CD4-positive, alpha-beta T cell treated with Interferon gamma for 1 hour (primary cell): ENCODE measurements at places on chromosomes 1 and 21.

DNA sequence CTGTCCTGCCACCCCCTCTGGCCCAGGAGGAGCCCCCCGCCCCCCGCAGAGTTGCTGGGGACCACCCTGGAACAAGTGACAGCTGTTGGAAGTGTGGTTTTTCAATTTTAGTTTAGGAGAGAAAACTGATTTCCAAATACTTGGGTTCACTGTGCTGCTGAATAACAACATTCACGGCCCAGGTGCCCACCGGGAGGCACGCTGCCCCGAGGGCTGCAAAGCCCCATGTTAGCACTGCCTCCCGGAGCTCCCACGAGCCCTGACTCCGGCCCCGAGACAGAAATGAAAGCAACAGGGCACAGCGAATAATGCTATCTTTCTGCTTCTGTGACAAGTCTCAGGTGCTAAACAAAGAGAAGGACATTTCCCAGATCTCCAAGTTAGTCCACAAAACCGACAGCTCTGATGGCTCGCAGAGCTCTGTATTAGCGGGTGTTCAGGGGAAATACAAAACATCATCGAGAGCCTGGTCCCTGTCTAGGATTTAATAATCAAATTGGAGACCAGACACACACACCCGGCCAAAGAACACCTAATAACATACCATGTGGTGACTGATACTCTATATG is 451.5 kb downstream of the KIF26B start:
- DNase-seq = no peak

- DNase-seq = no peak
Measured at GRCh38 chr21:46154155-46154954, 1.0 kb downstream of the FTCD start.

GRCh38 chr1:202046748-202047708 is 36.6 kb downstream of the ELF3 start:
- DNase-seq = no peak

- no peak for DNase-seq
Measured at GRCh38 chr1:115401676-115402075, 63.6 kb upstream of the NGF start.

DNA sequence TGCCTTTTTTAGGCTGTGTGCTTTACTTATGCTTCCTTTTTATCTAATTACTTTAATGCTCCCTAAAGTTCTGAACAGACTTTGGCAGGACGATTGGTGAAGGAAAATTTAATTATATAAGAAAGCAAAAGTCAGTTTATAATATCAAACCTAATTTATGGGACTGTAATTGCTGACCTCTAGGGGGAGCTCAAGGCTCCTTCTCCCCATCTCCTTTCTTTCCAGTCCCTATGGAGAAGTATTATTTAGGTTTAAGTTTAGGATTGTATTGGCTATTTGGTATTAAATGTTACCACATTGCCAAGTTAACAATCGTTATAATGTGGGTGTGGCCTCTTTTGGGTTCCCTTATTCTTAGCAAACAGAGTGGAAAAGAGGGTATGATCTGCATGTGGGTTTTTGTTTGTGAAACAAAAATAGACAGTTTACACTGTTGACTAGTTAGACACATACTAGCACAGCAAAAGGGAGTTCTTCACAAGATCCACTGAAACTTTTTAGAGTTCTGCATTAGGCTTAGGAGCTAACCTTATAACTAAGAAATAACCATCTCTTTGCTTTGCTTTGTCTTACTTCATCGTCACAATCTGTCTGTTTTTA is 48.2 kb upstream of the TNFSF4 start:
- DNase-seq = no peak

GRCh38 chr1:231634323-231635013 is 7.9 kb downstream of the DISC1 start:
- DNase-seq = no peak

DNA sequence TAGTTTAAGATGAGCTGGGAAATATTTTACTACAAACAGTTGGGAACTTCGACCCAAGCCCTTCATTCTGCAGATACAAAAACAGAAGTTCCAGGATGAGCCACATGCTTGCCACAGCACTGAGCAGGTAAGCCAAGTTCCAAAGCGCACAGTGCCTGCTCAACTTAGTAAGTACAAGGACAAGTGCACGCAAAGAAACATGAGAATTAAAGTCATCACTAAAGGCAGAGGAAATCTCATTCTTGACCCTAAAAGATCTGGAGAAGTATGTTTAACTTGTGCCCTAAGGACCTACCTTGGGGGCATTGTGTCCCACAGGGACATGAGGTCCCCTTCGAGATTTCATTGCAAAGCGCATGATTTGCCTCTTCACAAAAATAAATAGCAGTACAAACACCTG is 1.2 kb upstream of the UBAP2L start:
- no peak for DNase-seq

- no peak for DNase-seq
Measured at GRCh38 chr1:119374208-119374874, 5.8 kb downstream of the HAO2 start.

GRCh38 chr1:105678334-105678733 is 1378.1 kb upstream of the PRMT6 start:
- no peak for DNase-seq

- DNase-seq = no peak
Measured at GRCh38 chr1:109257682-109258421, 8.5 kb downstream of the CELSR2 start.

GRCh38 chr1:95384567-95384966 is 150.6 kb downstream of the RWDD3 start:
- DNase-seq = no peak

GRCh38 chr1:69244211-69244610 is 323.5 kb upstream of the LRRC7 start:
- DNase-seq = no peak

GRCh38 chr1:51899022-51899421 is 20.5 kb upstream of the NRDC start:
- DNase-seq = no peak

GRCh38 chr1:47482786-47483185 is 44.9 kb downstream of the FOXD2 start:
- no peak for DNase-seq

- DNase-seq = peak; percentile 34
Measured at GRCh38 chr1:6785728-6786505, 663 bp downstream of the CAMTA1 start.

DNA sequence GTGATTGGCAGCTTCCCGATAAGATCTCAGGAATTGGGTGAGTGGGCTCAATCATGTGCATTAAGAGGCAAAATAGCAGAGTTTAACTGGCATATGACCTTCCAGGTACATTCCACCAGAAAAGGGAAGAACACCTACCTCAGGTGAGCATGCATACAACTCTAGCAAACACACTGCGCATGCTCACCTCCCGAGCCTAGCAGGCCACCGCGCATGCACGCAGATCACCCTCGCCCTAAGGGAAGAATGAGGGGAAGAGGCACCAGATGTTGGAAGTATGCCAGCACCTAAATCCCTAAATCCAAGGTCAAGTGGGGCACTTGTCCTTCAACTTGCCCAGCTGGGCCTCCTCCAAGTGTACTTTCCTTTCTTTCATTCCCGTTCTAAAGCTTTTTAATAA is 23.6 kb upstream of the CBR3 start:
- DNase-seq = no peak

DNA sequence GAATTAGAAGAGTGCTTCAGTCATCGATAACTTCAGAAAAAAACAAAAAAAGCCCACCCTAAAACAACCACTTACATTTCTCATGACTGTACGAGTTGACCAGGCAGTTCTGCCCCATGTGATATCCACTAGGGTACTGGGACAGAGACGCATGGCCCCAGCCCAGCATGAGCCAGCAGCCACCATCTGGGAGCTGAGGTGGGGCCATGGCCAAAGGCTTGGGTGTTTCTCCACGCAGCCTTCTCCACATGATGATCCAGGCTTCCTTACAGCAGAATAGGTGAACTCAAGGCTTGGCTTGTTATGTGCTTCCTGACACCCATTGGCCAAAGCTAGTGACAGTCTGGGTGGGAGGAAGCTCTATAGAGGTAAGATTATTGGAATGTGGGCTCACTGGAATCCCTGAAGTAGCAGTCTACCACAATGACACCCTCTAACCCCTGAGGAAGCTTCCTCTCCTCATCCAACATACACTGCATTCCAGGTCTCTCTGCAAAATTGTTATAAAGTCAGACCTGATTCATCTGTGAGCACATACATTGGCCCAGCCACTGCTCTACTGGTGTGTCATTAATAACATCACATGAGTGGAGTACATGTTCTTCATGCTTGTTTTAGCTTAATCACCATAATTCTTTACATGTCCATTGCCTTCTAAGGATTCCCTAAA is 66.3 kb upstream of the NTPCR start:
- DNase-seq = no peak

DNA sequence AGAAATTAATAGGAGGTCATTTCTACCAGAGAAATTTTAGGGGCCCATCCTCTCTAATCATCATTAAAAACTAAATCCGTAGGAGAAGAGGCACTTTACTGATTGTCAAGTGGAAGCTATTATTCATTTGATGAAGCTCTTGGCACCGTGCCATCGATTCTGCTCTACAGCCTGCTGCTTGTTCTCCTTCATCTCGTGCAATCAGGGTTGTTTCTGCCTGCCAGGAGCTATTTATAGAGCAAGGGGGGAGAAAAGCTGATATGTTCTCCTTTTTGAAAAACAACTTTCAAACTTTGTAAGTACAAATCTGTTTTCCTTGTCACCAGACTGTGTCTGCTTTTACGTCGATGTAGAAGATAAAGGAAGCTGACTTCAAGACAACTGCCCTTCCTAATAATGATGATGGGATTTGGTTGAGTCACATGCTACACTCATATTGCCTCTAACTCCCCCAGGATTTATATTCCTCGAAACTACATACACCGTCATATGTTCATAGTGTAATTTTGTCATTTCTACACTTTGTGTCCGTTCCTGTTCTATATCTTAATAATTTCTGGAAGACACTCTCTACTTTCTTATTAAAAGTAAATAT is 169.6 kb upstream of the LHX8 start:
- DNase-seq = no peak

DNA sequence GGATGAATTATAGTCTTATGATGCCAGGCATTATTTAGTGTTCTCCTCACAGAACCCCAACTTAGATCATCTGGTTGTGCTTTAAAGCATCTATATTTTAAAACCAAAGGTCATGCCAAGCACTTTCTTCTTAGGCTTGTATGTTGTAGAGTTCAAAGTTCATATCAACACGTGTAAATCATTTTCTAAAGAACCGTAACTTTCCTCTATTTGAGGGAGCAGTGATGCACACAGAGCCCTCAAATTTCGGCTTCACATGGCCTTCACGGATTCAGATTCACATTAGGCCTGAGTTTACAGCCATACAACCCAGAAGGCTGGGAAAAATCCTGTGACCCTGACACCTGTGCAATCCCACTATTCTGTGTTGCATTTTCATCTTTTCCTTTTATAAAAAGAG is 52.1 kb upstream of the SEC16B start:
- no peak for DNase-seq

- DNase-seq = no peak
Measured at GRCh38 chr1:179955731-179956130, 1.1 kb downstream of the CEP350 start.

- peak; percentile 25 for DNase-seq
Measured at GRCh38 chr1:234997201-234997895, 131.3 kb downstream of the TOMM20 start.

GRCh38 chr1:95364546-95364945 is 130.5 kb downstream of the RWDD3 start:
- no peak for DNase-seq

DNA sequence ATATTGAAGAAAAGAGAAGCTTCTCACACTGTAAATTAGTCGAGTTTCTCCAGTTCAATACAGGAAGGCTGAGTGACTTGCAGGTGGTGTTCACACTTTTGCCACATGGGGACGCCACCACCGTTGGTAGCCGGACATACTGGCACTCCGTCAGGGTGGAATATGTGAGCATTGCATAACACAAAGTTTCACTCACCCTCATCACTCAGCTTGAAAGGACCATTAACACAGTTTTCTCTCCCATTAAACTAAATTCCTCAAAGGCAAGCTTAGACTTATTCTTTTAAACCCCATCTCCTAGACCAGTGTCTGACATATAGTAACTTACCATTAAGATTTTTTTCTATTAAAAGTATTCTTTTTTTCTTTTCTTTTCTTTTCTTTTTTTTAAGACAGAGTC is 105.3 kb upstream of the SERBP1 start:
- DNase-seq = peak; percentile 34

DNA sequence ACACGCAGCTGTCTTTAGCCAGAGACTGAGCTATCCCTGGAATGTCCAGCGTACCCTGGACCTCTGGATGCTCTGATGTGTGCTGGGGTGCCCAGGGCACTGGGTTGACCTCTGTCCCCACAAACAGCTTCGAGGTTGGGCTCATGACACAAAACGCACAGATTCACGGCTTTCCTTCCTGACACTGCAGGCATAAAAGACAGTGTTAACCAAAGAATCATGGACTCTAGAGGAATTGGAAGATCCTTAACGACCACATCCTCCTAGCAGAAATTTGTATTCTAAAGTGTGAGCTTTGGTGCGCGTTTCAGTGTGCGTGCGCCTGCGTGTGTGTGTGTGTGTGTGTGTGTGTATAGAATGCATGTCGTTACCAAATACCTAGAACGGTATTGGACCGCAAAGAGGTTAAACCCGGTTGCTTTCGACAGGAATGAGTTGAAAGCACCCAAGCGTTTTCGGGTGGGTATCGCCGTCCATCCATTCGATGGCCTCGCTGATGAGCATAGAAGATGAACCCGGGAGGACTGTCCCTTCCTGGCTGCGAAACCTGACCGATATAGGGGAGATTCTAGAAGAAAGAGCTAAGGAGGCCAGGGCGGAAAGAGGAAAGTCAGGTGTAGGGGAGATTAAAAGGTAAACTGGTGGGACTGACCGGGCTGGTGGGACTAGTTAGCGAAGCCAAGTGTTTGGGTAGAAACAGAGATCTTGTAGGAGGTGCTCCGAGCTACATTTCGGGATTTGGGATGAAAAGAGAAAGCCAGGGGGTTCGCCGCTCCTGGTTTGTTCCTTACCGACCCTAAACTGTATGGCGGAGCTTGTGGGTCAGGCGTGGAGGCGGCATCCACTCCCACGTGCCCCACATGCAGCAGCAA is 6.8 kb upstream of the LHX9 start:
- DNase-seq = no peak

- no peak for DNase-seq
Measured at GRCh38 chr1:221117548-221117951, 238.3 kb downstream of the HLX start.

GRCh38 chr1:21335088-21335691 is 44.9 kb upstream of the ECE1 start:
- DNase-seq = no peak

GRCh38 chr21:43912500-43912899 is 47.5 kb downstream of the AGPAT3 start:
- DNase-seq = no peak

DNA sequence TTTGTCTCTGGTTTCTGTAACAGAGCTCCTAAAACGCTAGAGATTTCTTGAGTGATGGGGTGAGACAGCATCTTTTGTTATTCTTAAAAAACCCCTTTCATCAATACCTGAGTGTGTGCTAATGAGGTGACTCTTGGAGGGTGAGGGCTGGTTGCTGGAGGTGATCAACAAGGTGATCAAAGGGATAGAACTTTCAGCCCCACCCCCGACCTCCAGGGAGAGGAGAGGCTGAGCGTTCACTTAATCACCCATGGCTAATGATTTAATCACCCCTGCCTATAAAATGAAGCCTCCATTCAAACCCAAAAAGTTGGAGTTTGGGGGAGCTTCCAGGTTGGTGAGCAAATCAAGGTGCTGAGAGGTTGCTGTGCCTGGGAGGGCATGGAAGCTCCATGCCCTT is 175.4 kb downstream of the SLC35F3 start:
- no peak for DNase-seq
